ENCODE measurements at places on chromosomes 5 and 9.

DNA sequence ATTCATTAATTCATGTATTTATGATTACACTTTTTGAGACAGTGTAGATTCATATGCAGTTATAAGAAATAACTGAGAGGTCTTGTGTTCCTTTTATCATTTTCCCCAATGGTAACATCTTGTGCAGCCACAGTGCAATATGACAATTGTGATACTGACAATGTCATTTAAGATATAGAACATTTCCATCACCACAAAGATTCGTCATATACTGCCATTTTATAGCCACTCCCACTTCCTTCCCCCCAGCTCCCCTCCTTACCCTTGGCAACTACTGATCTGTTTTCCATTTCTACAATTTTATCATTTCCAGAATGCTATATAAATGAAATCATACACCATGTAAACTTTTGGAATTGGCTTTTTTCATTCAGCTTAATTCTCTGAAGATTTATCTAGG lies 53.8 kb downstream of the NR2F1 start:
- H3K36me3 ChIP-seq = no peaks in the 10 kb centered on the region
- H3K4me3 ChIP-seq = no peak overlapping the region
- no peak overlapping the region for H3K27ac ChIP-seq
- no peaks in the 10 kb centered on the region for H3K27me3 ChIP-seq
- no peak for DNase-seq

DNA sequence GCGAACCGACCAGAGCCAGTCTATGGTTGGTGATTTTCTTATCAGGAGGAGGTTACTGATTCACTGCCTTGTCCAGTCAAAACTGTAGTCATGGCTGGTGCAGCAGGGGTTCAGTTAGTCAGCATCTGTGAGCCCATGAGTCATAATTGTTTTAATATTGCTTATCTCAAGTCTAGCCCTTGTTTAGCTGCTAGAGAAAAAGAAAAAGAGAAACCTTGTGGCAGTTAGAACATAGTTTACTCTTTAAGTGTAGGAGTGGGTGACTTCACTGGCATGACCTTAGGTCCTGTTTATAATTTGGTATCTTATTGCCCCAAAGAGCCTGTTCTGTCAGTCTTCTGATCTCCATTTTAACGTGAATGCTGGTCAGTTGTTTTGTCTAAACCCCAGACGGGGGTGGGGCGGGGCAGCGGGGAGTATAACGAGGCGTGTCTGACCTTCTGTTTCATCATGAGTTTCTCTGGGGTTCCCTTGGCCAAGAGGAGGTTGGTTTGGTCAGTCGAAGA lies 76.9 kb upstream of the NFIL3 start:
- H3K4me3 ChIP-seq = no peak overlapping the region
- no peak for DNase-seq
- no peak overlapping the region for H3K27ac ChIP-seq
- H3K36me3 ChIP-seq = no peaks in the 10 kb centered on the region
- H3K27me3 ChIP-seq = no peaks in the 10 kb centered on the region
- H3K4me1 ChIP-seq = peaks cover 7% of the 10 kb centered on the region

DNA sequence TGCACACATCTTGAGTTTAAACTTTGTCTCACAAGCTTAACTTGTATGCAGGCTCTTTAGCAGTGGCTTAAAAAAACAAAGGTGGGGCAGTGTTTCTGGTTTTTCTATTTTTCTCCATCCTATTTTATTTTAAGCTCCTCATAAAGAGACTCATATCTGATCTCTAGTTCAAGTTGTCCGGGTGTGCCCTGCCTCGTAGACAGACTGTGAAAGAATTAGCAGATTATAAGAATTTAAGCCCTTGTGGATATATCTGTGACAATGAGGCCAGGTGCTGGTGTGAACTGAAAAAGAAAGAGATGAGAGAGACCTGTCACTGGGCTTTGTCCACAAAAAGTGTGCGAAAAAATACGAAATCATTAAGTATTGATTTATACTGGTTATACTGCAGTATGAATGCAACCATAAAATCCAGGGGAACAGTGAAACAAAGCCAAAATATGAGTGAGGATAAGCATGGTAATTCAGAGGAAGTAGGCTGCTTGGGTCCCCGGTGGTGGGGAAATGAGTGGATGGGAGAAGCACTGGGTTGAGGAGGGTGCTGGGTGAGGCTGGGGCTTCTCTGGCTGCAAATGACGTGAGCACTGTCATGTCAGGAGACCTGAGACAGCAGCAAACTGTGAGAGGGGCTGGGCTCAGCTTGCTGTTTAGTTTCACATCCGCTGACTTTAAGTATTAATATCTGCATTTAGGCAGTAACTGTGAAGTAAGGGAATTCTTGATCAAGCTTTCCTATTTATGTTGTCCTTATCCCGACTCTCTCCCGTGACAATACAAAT lies 179.7 kb upstream of the ANKRD55 start:
- no peak overlapping the region for H3K4me3 ChIP-seq
- H3K27ac ChIP-seq = no peak overlapping the region
- H3K27me3 ChIP-seq = no peaks in the 10 kb centered on the region
- DNase-seq = no peak
- no peaks in the 10 kb centered on the region for H3K36me3 ChIP-seq

GRCh38 chr9:125457357-125457756 lies 195.7 kb downstream of the GAPVD1 start:
- H3K4me3 ChIP-seq = no peak overlapping the region
- H3K27me3 ChIP-seq = no peaks in the 10 kb centered on the region
- no peaks in the 10 kb centered on the region for H3K36me3 ChIP-seq
- no peak for DNase-seq

- no peaks in the 10 kb centered on the region for H3K36me3 ChIP-seq
- H3K4me3 ChIP-seq = no peak overlapping the region
- DNase-seq = no peak
- H3K4me1 ChIP-seq = no peaks in the 10 kb centered on the region
- no peak overlapping the region for H3K27ac ChIP-seq
- no peaks in the 10 kb centered on the region for H3K27me3 ChIP-seq
These were observed 27.0 kb downstream of the ANGPTL2 start for GRCh38 chr9:127095411-127095810.

DNA sequence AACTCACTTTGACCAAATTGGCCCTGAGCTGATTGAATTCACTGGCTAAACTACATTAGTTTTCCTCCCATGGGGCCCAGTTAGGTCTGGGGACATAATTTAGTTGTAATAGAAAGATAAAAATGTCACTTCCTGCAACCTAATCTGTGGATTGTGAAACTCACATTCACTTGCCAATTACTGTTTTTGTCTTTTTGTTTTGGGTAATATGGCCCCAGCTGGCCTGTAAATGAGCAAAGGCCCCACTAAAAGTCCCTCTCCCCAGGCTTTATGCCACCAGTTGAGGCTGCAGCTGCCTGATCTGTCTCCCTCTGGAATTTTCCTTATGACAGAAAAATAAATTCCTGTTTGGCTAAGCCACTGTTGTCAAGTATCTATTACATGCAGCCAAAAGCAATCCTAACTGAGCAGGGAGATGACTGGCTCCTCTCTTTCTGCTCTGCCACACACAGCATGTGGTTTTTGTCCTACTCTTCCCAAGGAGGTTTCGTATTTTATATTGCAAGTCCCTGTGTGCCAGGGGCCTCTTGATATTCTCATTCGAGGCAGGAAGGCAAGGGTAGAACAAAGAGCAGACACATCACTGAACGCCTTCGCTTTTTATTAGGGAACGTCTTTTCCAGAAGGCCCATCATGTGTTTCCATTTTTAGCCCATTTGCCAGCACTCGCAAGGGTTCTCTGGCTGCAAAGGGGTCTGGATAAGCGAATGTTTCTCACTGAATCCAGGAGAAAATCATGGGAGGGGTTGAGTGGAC lies 24.1 kb upstream of the SLC25A48 start:
- no peak overlapping the region for H3K27ac ChIP-seq
- no peaks in the 10 kb centered on the region for H3K36me3 ChIP-seq
- H3K27me3 ChIP-seq = peaks cover 5% of the 10 kb centered on the region
- no peaks in the 10 kb centered on the region for H3K4me1 ChIP-seq

DNA sequence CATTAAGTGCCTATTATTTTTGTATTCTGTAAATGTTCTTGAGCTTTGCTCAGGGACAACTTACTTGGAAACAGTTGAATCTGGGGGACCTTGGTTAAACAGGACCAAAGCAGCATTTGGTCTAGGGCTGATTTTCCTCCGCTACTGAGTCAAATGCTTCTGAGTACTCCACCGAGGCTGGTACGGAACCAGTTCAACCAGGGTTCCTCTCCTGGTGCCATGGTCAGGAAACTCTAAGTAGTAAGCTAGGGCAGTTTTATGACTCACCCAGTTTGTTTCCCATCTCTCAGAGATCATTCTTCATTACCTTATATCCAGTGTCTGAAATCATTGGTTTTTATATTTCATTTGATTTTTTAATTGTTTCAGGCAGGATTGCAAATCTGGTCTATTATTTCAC lies 111.9 kb upstream of the TNFAIP8 start:
- H3K4me1 ChIP-seq = no peaks in the 10 kb centered on the region
- H3K27me3 ChIP-seq = no peaks in the 10 kb centered on the region
- peaks cover 5% of the 10 kb centered on the region for H3K36me3 ChIP-seq
- no peak for DNase-seq
- no peak overlapping the region for H3K4me3 ChIP-seq
- H3K27ac ChIP-seq = no peak overlapping the region

- no peaks in the 10 kb centered on the region for H3K27me3 ChIP-seq
- H3K4me3 ChIP-seq = no peak overlapping the region
- H3K4me1 ChIP-seq = peaks cover 11% of the 10 kb centered on the region
- no peak overlapping the region for H3K27ac ChIP-seq
- no peaks in the 10 kb centered on the region for H3K36me3 ChIP-seq
These were observed 137.8 kb upstream of the MAP1B start for GRCh38 chr5:71969460-71969859.

- H3K27ac ChIP-seq = no peak overlapping the region
- DNase-seq = no peak
- no peaks in the 10 kb centered on the region for H3K27me3 ChIP-seq
- H3K36me3 ChIP-seq = no peaks in the 10 kb centered on the region
- no peaks in the 10 kb centered on the region for H3K4me1 ChIP-seq
These were observed 355.4 kb upstream of the SLC24A2 start for GRCh38 chr9:20144197-20144596.

- no peak overlapping the region for H3K4me3 ChIP-seq
- H3K27ac ChIP-seq = no peak overlapping the region
- H3K4me1 ChIP-seq = no peaks in the 10 kb centered on the region
- H3K27me3 ChIP-seq = no peaks in the 10 kb centered on the region
- H3K36me3 ChIP-seq = no peaks in the 10 kb centered on the region
These were observed 102.0 kb upstream of the PTPN3 start for GRCh38 chr9:109600142-109600541.

- DNase-seq = no peak
- no peaks in the 10 kb centered on the region for H3K4me1 ChIP-seq
- no peaks in the 10 kb centered on the region for H3K36me3 ChIP-seq
- no peaks in the 10 kb centered on the region for H3K27me3 ChIP-seq
- H3K27ac ChIP-seq = no peak overlapping the region
These were observed 89.5 kb upstream of the FSTL4 start for GRCh38 chr5:133701871-133702270.

- H3K27me3 ChIP-seq = no peaks in the 10 kb centered on the region
- peak overlapping the region; percentile 8 for H3K4me3 ChIP-seq
- no peak for DNase-seq
- peaks cover 80% of the 10 kb centered on the region for H3K4me1 ChIP-seq
- H3K36me3 ChIP-seq = no peaks in the 10 kb centered on the region
These were observed 41.6 kb downstream of the LPAR1 start for GRCh38 chr9:110996436-110997220.

- DNase-seq = no peak
- H3K36me3 ChIP-seq = no peaks in the 10 kb centered on the region
- H3K27ac ChIP-seq = no peak overlapping the region
These were observed 115.3 kb downstream of the FANCC start for GRCh38 chr9:95202076-95202681.

DNA sequence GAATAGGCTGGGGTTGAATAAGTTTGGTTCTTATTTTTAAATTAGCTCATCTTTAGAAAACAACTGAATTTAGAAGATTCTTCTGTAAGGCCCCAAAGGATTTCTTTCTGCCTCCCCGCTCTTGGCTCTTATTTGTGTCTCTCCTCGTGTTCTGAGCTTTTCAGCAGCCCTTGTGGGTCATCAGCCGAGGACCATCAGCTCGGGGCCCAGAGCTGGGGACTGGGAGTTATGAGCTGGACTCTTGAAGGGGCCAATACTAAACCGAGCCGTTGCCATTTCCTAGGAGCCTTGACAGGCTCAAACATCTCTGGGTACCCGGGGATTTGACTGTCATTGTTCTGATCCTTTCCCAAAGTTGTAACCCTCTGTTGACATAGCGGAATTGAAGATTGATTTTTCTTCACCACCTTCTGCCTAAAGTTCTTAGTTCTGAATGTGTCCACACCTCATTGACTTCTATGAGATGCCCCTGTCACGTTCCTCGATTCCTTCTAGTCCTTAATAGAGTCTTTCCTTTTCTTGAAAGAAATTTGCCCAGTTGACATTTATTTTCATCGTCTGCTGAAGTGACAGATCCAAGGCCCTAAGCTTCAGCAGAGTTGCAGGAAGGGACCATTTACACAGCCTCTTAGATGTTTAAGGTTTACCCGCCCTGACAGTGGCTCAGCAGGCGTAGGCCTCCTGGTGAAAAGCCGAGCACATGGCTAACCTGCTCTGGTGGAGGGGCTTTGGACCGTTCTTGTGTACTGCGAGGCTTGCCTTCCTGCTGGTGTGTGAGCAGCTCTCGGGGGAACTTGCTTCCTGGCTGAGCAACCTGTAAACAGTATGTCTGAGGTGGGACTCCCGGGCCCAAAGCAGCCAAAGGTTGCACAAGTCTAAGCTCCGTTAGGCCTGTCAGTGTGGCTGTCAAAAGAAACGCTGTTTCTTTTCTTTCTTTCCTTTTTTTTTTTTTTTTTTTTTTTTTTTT lies 24.0 kb downstream of the ABL1 start:
- H3K4me1 ChIP-seq = peaks cover 49% of the 10 kb centered on the region
- H3K36me3 ChIP-seq = peaks cover 35% of the 10 kb centered on the region
- H3K27ac ChIP-seq = peak overlapping the region; percentile 66
- H3K27me3 ChIP-seq = no peaks in the 10 kb centered on the region
- no peak overlapping the region for H3K4me3 ChIP-seq
- no peak for DNase-seq

DNA sequence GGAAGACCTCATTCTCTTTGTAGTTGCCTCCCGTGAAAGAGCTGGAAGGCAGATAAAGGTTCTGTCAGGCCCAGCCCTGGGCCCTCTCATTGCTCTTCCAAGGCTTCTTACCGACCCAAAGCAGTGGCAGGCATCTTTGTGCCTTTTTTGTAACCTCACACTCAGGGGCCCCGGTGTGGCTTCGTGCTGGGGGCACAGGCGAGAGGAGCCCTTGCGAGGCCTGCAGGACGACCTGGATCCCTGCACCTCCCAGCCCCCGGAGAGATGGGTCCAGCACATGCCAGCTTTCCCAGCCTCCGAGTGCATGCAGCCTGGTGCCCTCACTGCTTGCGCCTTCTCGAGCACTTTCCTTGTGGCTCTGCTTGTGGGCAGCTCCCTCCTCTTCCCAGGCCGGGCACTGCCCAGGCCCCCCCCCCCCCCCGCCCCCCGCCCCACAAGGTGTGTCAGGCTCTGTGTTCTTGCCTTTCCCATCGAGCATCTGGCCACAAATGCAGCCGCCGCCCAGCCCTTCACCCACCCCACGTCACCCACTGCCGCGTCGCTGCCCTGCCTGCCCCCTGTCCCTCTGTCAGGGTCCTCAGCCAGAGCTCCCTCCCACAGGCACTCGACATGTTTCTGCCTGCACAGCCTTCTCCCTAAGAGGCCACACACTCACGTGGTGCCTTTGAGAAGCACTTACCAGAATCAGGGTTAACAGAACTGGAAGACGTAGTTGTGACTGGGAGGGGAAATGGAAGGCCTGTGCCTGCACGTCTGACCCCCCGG lies 63.7 kb upstream of the CACNA1B start:
- H3K4me1 ChIP-seq = no peaks in the 10 kb centered on the region
- no peaks in the 10 kb centered on the region for H3K27me3 ChIP-seq
- H3K36me3 ChIP-seq = peaks cover 70% of the 10 kb centered on the region
- H3K4me3 ChIP-seq = no peak overlapping the region
